ENCODE measurements at places on chromosomes 16 and 17.
A peak's percentile ranks its signal among the peaks of the same experiment; 100 is the strongest.

GRCh38 chr17:64780096-64781013 is 118.2 kb upstream of the SMURF2 start:
- no peak for DNase-seq

DNA sequence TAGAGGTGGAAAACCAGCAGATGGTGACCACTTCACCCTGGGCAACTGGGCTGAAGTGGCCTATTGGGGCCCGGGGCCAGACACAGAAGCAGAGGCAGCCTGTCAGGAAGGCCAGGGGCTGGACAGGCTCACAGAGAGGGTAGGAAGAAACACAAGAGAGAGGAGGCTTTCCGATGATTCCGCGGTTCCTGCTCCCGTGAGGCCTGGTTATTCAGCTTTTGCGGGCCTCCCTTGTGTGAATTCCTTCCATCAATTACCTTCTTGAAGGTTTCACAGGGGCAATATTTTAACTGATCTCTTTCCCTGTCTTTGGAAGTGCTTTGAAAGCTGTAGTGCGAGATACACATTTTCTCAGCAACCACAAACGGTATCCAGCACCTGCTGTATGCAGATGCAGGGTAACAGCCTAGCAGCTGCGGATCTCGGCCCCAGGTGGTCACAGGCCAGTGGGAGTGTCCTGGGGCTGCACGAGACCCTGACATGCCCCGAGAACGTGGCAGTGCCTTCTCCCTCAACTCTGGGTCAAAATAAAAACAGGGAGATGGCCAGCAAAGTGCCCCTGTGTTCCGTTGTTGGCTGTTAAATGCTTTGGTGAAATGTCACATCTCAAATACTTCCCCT is 11.6 kb upstream of the CMIP start:
- DNase-seq: no peak

- DNase-seq: no peak
Measured at GRCh38 chr17:64574646-64575045, 67.9 kb downstream of the CEP95 start.

- no peak for DNase-seq
Measured at GRCh38 chr16:78994135-78994745, 606.3 kb downstream of the MAF start.

DNA sequence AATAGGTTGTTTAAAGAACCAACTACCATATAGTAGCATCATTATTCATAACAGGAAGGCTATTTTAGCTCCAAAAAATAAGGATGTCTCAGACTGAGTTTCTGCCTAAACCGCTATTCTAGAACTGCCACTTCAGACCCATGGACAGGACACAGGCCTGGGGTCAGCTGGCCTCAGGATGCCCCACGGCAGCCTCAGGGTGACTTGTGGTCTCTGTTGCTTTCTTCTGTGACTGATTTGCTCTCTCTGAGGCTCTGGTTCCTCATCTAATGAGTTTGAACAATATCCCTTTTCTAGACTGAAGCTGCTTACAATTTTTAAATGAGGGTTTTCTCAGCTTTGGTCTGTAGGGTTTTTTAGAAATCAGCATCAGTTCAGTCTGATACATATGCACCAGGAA is 31.8 kb upstream of the IRF8 start:
- DNase-seq: no peak

GRCh38 chr16:53503991-53504663 is 1.1 kb upstream of the AKTIP start:
- peak; percentile 50 for DNase-seq

- DNase-seq: peak; percentile 75
Measured at GRCh38 chr16:6081320-6081976, 983.9 kb upstream of the EEF2KMT start.

GRCh38 chr16:13864689-13865088 is 55.3 kb upstream of the ERCC4 start:
- DNase-seq: no peak

- no peak for DNase-seq
Measured at GRCh38 chr16:4991754-4992153, 33.6 kb downstream of the SEC14L5 start.

DNA sequence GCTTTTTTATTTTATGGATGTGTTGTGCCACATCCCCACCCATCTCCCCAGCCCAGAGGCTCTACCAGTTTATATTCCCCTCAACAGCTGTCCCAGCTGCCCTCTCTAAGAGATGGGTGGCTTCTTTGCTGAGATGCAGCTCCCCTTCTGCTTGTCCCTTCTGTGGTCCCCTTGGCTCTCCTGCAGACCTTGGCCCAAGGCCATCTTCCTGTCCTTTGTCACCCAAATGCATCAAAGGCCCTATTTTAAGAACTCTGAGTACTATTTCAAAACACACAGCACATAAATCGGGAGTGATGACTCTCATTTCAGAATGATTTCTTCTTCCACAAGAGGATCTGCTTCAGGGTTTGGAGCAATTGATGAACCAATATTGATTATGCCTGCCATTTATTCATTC is 85.3 kb downstream of the SPACA3 start:
- no peak for DNase-seq

Data from dorsolateral prefrontal cortex (tissue), 122 donors.